NB4 (cell line): ENCODE measurements at places on chromosomes 5 and 9.
A peak's percentile ranks its signal among the peaks of the same experiment; 100 is the strongest.

DNA sequence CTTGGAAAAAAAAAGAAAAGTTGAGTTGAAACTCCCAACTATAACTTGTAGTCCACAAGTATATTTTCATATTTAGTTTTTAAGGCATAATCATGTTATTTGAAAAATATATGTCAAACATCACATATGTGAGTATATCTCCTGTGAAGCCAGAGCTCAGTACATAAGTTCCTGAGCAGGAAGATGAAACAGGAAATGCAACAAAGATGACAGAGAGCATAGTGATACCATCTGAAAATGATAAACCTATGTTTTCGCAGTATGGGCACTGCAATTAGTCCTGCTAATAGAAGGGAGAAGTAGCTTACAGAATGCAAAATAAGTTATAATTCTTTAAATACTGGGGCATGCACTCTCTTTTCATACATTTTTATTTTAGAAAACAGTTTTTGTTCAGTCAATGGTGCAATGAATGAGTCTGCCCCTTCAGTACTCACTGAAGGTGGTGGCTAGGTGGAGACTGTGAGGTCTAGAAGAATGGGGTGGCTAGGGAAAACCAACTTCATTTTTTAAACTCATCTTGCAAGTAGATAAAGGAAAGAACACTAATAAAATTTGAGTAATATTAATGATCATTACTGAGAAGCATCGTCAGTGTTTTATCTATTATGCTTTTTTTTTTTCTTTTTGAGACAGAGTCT, 54.1 kb upstream of the FYB1 start:
- no peak for DNase-seq

DNA sequence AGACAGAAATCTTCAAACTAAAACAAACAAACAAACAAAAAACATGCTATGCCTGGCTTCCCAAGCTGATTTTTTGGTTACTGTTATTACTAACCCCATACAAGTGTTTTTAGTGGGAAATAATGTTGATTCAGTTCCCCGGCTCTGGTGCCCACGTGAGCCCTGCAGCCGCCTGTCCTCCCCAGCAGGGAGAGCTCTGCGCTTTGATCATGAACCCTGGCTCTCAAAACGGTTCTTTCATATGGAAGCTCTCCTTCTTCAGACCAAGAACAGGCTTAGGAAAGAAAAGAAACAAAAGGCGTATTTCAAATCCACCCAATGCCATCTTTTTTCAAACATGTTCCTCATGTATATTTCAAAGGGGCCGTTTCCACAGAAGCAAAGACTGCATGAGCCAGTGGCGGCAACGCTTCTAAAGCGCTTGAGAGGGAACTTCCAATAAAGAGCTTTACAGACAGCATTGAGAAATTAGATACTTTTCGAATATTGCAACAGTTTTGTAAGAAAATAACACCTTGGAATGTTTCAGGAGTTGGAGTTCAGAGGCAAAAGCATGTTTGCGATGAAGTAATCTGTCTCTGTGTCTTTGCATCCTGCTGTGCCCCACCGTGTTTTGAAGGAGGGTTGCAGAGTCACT, 74.8 kb downstream of the ICE1 start:
- peak; percentile 61 for DNase-seq

DNA sequence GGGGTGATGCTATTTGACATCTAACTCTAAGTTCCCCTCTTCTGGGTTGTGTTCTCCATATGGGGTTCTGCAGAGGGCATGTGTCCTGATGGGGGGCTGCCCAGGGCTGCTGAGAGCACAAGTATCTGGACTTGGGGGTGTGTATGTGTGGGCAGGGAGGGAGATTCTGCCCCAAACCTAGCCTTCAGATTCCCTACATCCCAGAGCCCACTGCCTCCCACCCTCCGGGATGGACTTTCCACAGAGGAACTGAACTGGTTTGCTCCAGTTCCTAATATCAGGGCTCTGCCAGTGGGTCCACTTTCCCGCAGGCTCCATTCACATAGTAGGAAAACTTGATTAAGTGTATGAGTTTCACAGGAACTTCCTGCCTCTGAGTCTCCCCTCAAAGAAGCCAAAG, 16.4 kb upstream of the TIFAB start:
- no peak for DNase-seq

GRCh38 chr5:67092535-67092934, 104.1 kb downstream of the CD180 start:
- no peak for DNase-seq

GRCh38 chr5:177301503-177302165, 1.9 kb downstream of the RAB24 start:
- DNase-seq, result no peak

GRCh38 chr5:61256474-61256873, 75.6 kb upstream of the ZSWIM6 start:
- DNase-seq, result no peak

DNA sequence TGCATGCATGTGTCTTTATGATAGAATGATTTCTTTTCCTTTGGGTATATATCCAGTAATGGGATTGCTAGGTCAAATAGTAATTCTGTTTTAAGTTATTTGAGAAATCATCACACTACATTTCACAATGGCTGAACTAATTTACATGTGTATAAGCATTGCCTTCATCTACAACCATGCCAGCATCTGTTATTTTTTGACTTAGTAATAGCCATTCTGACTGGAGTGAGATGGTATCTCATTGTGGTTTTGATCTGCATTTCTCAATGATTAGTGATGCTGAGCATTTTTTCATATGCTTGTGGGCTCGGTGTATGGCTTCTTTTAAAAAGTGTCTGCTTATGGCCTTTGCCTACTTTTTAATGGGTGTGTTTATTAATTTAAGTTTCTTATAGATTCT, 102.3 kb upstream of the CCDC112 start:
- DNase-seq, result no peak

DNA sequence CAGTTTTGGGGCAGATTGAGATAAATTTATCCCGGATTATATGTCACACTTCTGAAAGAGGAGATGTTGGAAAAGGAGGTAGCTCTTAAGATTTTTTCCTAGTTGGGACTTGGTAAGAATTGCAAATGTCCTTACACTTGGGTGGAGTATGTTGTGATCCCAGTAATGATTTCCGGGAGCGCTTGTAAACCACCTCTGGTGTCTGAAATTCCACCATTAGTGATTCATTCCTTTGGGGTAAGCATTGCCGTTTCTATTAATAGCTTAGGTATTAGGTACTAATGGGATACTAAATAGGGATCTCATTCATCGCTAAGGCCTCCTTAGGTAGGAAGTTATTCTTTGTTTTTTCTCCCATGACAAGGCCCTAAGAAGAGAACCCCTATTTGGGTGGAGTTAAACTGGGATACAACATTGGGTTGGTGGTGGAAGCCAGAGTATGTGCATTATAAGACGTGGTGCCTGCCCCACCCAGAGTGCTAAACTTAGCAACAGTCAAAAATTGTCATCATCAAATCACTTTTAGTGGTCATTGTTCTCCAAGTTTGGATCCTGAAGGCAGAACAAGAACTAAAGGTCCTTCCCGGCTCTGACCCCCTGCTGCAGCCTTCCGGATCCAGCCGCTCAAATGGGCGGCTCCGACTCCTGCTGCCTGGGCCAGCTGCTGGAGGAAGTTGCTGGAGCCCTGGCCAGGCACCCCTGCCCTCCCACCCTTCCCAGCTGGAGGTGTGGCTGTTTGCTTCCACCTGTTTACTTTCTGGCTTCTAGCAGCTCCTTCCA, 31.7 kb upstream of the DAB2IP start:
- DNase-seq, result no peak

DNA sequence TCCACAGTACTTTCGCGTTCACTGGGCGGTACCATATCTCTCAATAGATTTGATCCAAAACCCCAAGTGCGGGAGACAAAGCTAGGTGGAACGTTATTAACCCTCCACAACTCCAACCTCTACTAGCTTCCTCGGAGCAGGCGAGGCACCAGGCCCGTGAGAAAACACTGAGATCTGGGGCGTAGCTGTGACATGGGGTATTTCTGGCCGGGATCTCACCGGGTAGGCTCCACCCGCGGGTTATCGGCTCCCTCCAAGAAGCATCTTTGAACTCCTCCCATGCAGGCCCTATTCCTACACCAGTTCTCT, 350 bp upstream of the SLC25A46 start:
- DNase-seq, result no peak

- peak; percentile 41 for DNase-seq
Measured at GRCh38 chr5:132183723-132184122, 43.9 kb downstream of the P4HA2 start.

- no peak for DNase-seq
Measured at GRCh38 chr5:73722231-73722630, 96.2 kb downstream of the ARHGEF28 start.

GRCh38 chr5:151257731-151258181, 4.8 kb downstream of the GM2A start:
- DNase-seq, result no peak

GRCh38 chr5:169695919-169696490, 58.9 kb downstream of the DOCK2 start:
- no peak for DNase-seq

DNA sequence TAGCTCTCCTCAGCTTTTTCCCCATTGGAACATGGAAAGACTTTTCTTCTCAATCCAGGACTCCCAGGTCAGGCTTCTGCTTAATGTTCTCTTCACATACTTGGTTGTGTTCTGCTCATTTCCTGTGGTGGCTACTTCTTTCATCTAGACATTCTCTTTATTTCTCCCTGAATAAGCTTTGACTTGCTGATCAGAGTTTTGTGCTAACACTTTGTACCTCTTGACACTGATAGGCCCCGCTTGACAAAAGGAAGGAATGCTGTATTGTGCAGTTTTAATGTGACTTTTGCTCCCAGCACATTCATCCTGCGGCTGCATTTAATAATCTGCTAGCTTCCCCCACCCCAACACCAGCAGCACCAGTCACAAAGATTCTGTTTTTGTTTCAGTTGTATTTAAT, 90.9 kb upstream of the MINAR2 start:
- DNase-seq, result no peak

GRCh38 chr5:132059043-132059695, 1.3 kb upstream of the IL3 start:
- no peak for DNase-seq

DNA sequence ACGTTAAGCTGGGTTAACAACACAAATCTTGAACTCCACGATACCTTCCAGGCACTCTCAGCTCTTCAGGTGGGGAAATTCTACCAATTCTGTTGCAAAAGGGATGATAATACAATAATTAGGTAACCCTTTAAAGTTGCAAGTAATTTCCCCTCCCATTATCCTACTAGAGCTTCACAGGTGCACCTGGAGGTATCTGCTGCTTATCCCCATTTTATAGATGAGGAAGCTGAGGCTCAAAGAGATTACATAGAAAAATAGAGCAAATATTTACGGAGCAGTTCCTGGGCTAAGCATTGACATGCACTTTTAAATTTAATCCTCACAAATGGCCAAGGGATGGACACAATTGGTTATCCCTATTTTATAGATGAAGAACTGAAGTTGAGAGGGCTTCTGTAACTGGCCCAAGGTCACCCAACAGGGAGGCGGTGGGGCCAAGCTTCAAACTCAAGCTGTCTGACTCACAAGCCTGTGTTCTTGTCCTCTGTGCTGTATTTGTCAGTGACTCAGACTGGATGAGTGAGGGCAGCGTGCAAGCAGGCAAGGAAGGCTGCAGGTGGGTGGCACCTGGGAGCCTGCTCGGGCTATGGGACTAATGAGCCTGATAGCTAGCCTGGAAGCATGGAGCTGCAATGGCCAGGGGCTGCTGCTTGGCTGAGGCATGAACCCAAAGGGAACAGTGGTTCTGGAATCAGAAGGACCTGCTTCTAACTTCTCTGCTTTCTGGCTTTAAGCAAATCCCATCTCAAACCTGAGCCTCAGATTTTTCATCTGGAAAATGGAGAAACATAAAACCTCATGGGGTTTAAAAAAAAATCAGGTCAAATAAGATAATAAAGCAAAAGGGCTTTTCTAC, 105.5 kb downstream of the PDE6A start:
- no peak for DNase-seq

- no peak for DNase-seq
Measured at GRCh38 chr5:172322028-172322965, 38.7 kb upstream of the UBTD2 start.

GRCh38 chr5:102222772-102223171, 73.3 kb downstream of the SLCO4C1 start:
- DNase-seq, result no peak

GRCh38 chr9:109399258-109399767, 78.5 kb upstream of the EPB41L4B start:
- DNase-seq, result no peak

GRCh38 chr9:6133346-6134063, 82.1 kb upstream of the IL33 start:
- DNase-seq, result peak; percentile 89

GRCh38 chr9:134059188-134059641, 8.6 kb downstream of the BRD3 start:
- no peak for DNase-seq

- DNase-seq, result no peak
Measured at GRCh38 chr5:137305971-137306602, 193.0 kb downstream of the SPOCK1 start.

DNA sequence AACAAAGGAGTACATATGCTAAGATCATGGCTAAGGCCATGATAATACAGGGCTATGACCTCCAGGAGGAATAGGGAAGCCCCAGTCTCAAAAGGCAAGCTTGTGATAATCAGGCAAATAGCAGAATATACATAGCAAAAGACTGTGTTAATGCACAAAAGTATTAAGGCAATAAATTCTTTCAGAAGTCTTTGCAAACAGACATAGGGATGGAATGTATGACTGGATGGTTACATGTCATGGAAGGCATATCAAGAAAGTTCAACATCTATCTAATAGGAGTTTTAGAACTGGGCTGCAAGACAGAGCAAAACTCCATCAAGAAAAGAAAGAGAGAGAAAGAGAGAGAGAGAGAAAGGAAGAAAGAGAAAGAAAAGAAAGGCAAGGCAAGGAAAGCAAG, 264.5 kb upstream of the CDH6 start:
- DNase-seq, result no peak

- no peak for DNase-seq
Measured at GRCh38 chr9:137881591-137882505, 4.3 kb downstream of the CACNA1B start.

GRCh38 chr9:12730927-12731326, 37.7 kb downstream of the TYRP1 start:
- DNase-seq, result no peak

- DNase-seq, result no peak
Measured at GRCh38 chr5:59161221-59162105, 578.6 kb downstream of the RAB3C start.

DNA sequence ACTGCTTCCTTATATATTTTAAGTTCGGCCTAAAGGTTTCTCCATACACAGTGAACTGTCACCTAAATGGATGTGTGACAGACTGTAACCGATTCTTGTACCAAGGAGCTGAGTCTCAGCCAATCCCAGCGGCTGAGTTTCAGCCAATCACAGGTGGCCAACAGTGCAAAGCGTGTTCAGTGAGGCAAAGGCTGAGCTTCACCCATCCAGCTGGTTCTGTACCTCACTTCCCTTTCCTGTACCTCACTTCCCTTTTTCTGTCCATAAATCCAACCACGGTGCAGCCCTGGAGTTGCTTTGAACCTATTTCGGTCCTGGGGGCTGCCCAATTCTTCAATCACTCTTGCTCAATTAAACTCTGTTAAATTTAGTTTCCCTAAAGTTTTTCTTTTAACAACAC, 15.7 kb upstream of the TBC1D9B start:
- peak; percentile 87 for DNase-seq

GRCh38 chr5:50595199-50595598, 71.2 kb upstream of the PARP8 start:
- peak; percentile 82 for DNase-seq
